CD8-positive, alpha-beta T cell (primary cell): ENCODE measurements at places on chromosomes 1 and 21.

DNA sequence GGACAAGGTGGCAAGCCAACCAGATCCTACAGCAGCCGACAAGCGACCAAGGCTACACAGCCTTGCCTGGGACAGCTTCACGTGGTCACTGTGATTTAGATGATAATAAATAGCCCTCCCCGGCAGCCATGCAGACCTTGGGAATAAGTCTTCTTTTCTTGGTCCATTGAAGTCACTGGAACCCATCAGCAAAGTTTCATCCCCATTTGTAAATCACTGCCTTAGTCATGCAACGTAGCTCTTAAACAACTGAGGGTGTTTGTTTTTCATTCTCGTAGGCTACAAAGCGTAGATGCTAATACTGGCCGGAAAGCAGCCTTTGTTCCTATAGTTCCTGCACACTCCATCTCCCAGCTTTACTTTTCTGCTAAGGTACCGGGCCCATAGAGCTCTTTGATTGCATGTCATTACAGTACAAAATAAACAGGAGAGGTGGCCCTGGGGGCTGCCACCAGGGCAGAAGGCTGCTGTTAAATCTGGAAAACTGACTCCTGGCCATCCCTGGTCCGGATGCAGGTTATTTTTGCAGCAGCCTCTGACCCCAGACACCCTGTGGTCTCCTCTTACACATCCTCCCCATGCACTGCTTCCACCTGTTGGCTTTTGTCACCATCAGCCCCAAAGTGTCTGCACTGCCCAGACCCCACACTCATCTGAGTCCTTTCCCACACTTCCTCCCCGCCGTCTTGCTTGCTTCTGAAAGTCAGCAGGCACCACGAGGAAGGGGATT, 105.5 kb downstream of the TOMM20 start:
- no peak for DNase-seq

- DNase-seq, result no peak
Observed at GRCh38 chr1:161083748-161084596, 5.4 kb downstream of the NECTIN4 start.

GRCh38 chr1:184748740-184749139, 5.9 kb downstream of the EDEM3 start:
- no peak for DNase-seq

- DNase-seq, result no peak
Observed at GRCh38 chr1:117902944-117903343, 26.5 kb downstream of the GDAP2 start.
